ENCODE measurements at places on chromosomes 5 and 9. TPM values are rescaled to one million over a fixed set of nuclear protein-coding genes. Genes with fewer than 3 reads are reported as not detected.

- peak; percentile 84 for DNase-seq
- no peaks in the 10 kb centered on the region for H3K36me3 ChIP-seq
- no peak overlapping the region for H3K27ac ChIP-seq
- H3K4me3 ChIP-seq: peak overlapping the region; percentile 64
Observed at GRCh38 chr5:115180165-115180709, 10.5 kb upstream of the TRIM36 start.

GRCh38 chr9:90508940-90509339, 133.7 kb downstream of the DIRAS2 start:
- no peak overlapping the region for H3K27ac ChIP-seq
- peaks cover 9% of the 10 kb centered on the region for H3K4me1 ChIP-seq
- no peaks in the 10 kb centered on the region for H3K36me3 ChIP-seq
- no peak for DNase-seq

DNA sequence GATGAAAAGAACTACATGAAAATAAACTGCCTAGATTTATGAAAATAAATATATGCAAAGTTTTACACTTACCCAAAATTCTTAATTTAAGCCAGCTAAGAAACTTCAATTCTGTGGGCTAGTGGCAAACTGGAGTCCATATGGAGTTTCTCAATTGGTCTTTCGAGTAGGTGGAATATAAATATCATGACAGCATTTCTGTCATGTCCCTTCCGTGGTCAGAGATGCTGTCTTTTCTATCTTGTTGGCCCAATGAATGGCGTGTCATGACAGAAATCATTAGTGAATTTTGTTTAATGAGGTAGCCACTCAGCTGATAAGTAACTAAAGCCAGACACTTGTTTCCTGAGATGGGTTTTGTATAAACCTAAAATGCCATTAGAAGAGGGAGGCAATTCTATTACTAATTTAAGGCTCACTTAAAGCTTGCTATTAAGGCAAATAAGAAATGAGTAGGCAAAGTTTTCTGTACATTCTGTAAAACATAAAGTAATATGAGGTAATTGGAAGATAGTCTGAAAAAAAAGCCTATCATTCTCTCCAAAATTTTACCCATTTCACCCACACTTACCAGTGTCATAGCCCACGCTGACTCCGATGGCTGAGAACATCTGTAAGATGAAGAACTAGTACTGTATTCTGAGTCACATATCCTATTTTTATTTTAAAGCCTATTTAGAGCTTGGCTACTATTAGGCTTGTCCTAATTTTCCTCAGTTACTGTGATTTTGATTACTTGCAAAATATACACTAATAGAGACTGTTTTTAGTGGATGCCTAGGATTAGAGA, 419.3 kb upstream of the MEF2C start:
- no peaks in the 10 kb centered on the region for H3K4me1 ChIP-seq
- no peak overlapping the region for H3K27ac ChIP-seq
- no peaks in the 10 kb centered on the region for H3K27me3 ChIP-seq
- no peak for DNase-seq
- H3K36me3 ChIP-seq: no peaks in the 10 kb centered on the region
- H3K4me3 ChIP-seq: no peak overlapping the region

GRCh38 chr9:125985142-125985997, 238.2 kb downstream of the PBX3 start:
- H3K4me3 ChIP-seq: no peak overlapping the region
- no peaks in the 10 kb centered on the region for H3K27me3 ChIP-seq
- H3K27ac ChIP-seq: no peak overlapping the region
- no peak for DNase-seq

DNA sequence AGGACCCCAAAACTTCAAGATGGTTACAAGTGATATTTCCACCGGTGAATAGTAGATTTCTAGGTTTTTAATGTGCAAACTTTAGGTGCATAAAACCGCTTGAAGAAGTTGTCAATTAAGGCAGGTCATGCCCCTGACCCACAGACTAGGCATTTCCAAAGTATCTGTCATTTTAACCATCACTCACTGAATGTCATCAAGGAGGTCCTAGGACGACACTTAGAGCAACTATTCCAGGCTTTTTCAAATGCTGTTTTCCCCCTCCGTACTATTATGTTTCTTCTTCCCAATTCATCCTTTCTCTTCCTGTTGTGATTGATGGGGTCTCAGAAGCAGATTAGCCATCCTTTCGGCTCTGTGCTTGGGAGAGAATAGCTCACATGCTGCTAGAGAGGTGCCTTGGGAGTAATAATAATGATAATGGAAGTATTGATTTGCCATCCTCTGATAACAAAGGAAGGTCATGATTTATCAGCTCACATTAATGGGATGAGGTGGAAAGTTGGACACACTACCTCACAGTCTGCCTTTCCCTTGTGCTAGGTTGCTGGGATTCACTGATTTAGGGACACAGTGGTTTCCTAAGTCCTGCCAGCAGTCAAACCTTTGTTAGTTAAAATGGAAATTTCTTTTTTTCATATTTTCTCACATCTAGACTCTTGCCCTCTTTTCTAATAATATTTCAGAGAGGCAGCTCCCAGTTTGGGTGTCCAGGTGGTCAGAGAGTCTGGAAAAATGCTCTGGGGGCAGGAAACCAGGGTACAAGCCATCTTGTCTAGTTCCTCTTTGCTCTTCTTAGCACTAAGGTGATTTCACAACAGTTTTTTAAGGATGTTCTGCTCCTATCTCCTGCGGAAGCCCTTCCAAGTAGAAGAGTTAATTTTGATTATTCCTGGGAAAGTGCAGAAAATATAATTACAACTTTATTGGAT, 67.0 kb downstream of the PTTG1 start:
- DNase-seq: no peak
- H3K36me3 ChIP-seq: no peaks in the 10 kb centered on the region
- no peak overlapping the region for H3K27ac ChIP-seq

DNA sequence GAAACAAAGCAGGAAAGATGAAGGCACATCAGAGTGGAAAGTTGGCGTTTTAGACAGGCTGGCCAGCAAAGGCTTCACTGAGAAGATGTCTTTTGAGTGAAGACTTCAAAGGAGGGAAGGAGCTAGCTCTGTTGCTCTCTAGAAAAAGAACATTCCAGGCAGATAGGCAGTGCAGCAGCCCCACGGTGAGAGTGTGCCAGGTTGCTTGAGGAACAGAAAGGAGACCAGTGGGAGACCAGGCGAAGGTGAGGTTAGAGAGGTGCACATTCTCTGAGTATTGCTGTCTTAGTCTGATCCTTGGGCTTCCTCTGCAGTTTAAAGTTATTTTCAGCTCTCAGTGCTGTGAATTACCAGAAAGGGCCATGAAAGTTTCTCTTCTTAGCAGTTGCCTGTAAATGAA, 83.8 kb downstream of the SLC44A1 start:
- 0 out of 2 replicates have a peak, but pooled peaks cover 5% of the 10 kb centered on the region for H3K4me1 ChIP-seq
- no peaks in the 10 kb centered on the region for H3K27me3 ChIP-seq
- H3K4me3 ChIP-seq: no peak overlapping the region
- no peak for DNase-seq
- H3K27ac ChIP-seq: 0 out of 2 replicates have a peak overlapping the region, but pooled peaks have one; percentile 1

DNA sequence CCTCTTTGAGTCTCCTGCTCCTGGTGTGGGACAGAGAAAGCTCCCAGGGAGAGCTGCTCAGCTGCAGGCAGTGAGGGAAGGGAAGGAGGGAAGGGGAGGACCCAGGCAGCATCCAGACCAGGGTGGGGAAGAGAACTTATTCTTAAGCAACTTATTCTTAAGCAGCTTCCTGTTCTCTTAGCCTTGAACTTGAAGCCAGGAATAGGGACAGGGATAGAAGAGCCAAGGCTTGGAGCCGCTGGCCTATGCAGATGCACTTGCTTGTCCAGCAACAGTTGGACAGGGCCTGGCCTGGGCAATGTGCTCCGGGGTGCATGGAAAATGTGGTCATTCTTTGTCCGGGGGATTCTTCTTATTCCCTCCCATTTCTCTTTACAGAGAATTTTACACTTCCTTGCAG, 31.4 kb upstream of the SPTLC1 start:
- H3K27me3 ChIP-seq: peaks cover 13% of the 10 kb centered on the region
- peaks cover 18% of the 10 kb centered on the region for H3K4me1 ChIP-seq
- H3K4me3 ChIP-seq: peak overlapping the region; percentile 40
- DNase-seq: no peak
- no peak overlapping the region for H3K27ac ChIP-seq
- no peaks in the 10 kb centered on the region for H3K36me3 ChIP-seq

ZBTB6 gene
- 12.7 TPM for total RNA-seq

IRX1 gene
- 1.8 TPM for total RNA-seq

ALDH7A1 gene
- total RNA-seq: 135 TPM

NR6A1 gene
- 125 TPM for total RNA-seq
